ENCODE measurements at places on chromosomes 13 and 19.

- DNase-seq = peak; percentile 22
Measured at GRCh38 chr13:80924596-80924995, 583.7 kb upstream of the SPRY2 start.

DNA sequence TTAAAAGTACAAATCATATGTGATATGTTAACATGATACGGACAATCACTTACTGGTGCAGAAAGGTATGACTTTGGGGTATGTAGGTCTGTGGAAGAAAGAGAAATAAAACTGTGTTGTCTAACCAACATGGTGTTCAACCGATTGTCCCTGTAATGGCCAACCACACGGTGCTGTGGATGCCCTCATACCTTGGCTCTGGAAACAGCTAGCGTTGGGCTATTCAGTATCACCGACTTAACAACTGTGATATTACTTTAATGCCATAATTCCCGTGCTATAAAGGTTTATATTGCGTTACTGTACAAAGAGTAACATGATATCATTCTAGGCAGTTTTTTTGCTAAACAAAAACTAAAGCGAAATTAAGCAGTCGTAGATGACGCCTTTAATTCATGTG lies 448.3 kb downstream of the EFNB2 start:
- no peak for DNase-seq

GRCh38 chr19:45881909-45882528 lies 3.9 kb downstream of the IRF2BP1 start:
- DNase-seq = no peak

DNA sequence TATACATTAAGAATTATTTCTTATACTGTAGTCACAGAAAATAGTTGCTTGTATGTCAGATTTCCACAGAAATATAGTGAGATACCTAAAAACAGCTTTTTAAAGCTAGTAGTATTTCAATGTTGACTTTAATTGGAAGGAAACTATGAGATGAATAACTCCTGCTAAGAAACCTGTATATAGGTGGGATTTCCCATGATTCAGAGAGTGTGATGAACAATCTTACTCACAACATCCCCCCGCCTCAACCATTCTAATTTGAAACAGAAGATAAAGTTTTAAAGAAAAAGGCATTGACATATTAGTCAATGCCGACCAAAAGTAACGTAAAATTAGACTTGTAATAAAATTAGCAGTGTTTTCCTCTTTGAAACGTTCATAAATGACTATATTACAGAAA lies 1.4 kb upstream of the MIR17HG start:
- no peak for DNase-seq

DNA sequence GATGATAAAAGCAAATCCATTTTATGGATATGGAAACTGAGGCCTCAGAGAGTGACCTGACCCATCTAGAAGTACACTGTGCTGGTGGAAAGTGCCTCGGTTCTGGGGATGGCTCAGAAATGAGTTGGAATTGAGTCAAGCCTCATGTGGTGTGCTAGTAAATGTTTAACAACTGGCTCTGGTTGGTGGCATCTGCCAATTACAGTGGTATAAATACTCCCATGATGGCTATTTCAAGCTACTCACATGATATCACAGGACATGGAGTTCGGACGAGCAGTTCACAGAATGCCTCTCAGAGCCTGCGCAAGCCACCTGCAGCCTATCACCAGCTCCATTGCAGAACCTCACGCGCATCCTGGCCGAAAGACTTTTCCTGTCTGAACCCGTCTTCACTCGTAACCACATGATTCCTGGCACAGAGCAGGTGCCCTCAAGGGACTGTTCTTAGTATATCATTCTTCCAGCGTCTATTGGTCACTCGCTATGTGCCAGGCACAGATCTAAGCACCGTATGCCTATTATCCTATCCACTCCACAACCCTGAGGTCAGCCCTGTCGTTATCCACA lies 9.1 kb downstream of the TMEM150B start:
- no peak for DNase-seq

GRCh38 chr13:84655677-84656076 lies 773.4 kb upstream of the SLITRK1 start:
- peak; percentile 56 for DNase-seq

- DNase-seq = peak; percentile 11
Measured at GRCh38 chr19:15702534-15702930, 25.3 kb upstream of the OR10H2 start.

DNA sequence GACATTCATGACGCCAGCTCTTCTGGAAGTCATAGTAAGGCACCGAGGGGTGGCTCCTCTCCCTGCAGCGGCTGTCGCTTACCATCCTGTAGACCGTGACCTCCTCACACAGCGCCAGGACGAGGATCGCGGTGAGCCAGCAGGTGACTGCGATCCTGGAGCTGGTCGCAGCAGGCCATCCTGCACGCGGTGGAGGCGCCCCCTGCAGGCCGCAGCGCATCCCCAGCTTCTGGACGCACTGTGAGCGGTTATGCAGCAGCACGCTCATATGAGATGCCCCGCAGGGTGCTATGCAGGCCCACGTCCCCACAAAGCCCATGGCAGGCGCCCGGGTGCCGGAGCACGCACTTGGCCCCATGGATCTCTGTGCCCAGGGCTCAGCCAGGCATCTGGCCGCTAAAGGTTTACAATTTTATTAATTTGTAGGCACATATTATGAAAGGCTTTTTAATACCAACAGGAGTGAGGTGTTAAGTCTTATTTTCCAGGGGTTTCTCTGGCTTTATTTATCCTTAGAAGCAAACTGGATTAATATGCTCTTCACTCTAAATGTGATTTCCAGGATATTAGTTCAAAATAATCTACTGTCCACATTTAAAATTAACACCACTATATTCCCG lies 35.6 kb upstream of the PSPC1 start:
- DNase-seq = no peak

GRCh38 chr13:33931397-33932311 lies 113.7 kb downstream of the RFC3 start:
- peak; percentile 74 for DNase-seq

DNA sequence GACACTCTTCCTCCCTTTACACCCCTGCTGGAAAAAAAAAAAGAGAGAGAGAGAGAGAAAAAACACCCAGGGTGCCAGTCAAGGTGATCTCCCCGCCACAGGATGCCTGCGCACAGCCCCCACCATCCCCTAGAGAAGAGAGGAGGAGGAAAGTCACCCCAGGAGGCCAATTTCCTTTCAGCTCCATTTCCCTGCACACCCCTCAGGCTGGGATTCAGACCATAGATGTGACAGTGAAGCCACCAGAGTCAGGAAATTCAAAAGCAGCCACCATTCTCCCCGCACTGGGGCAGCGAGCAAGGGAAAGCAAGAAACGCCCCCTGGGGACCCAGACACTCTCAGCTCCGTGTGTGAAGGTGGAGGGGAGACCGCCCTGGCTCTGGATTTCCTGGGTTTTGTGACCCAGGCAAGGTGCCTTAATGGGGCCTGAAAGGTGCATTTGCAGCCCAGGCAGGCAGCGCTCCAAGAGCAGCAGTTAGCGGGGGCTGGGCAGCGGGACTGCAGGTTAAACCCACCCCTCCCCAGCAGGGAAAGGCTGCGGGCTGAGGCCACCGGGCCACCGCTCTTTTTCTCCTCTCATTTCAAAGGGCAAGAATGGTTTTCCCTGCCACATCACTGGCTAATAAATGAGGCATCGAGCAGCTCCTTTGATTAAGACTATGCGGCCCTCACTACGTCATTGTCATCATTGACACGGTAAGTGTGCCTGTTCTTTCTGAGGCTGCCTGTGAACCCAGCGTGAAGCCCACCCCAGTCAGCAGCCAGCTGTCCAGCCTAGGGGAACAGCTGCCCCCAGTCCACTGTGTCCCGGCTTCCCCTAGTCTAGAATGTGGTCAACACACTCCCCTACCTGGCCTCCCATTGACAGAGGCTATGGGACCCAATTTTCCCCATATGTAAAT lies 83.8 kb upstream of the TM9SF2 start:
- no peak for DNase-seq

DNA sequence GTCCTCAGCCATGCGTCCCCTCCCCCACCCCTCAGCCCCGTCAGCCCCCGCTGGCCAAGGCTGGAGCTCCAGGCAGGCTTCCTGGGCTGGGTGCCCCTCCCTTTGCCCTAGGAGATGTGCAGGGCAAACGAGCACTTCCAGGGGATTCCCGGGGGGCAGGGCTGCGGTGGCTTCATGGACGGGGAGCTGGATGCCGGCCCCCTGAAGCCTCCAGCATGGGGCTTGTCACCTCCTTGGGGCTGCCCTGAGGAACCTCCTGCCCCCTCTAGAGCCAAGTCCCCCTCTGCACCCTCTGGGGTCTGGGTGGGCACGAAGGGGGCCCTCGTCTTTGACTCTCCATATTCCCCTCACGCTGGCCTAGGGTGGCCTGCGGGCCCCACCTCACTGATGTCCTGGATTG lies 25.4 kb upstream of the SLC7A10 start:
- no peak for DNase-seq

DNA sequence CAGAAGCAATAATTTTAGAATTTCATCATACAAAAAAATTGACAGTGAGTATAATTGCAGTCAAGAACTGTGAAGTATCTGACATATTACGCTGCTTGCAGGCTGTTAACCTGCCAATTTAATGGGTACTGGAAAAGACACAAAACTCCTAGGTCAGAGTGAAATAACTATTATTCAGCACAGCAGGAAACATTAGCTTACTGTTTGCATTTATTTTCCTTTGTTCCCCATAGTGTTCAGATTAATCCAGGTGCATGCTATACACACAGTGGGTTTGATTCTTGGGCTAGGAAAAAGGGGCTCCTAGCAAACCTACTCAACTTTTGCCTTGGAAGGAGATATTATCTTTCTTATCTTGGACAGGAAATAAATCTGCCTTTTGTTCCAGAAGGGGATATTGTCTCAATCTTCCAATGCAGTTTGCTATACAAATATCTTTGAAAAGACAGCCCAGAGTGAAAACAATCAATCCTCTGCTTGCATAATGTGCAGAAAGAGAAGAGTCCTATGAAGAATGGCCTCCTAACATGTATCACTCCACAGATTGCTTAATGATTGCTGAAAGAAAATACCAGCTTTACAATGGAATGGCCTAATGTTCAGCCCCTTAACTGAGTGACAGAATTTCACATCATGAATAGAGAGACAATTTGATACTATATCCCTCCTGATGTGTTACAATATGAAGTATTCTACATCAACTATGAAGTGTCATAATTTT lies 443.4 kb downstream of the TBC1D4 start:
- no peak for DNase-seq

DNA sequence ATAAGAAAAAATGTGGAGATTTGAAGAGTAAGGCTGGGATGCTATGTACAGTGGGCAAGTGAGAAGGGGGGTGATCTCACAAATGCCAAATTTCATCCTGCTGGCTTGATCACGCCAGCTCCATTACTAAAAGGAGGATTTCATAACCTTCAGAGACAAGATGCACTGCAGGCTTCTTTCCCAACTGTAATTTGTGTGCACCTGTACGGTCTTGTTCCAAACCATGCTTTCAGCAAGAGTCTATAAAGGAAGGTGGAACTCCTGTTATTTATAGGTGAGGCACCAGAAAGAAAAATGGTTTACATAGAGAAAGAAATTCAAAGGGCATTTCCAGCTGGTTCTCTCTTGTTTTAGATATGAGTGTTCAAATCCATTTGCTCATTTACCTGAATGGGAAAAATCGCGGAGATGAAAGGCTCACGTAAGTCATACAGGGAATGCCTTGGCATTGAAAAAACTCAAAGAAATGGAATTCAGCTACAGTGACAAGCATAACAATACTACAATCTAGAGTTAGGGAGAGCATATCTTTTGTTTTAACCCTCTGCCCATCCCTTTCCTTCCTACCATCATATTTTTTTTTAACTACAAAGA lies 13.3 kb downstream of the EFNB2 start:
- DNase-seq = no peak

DNA sequence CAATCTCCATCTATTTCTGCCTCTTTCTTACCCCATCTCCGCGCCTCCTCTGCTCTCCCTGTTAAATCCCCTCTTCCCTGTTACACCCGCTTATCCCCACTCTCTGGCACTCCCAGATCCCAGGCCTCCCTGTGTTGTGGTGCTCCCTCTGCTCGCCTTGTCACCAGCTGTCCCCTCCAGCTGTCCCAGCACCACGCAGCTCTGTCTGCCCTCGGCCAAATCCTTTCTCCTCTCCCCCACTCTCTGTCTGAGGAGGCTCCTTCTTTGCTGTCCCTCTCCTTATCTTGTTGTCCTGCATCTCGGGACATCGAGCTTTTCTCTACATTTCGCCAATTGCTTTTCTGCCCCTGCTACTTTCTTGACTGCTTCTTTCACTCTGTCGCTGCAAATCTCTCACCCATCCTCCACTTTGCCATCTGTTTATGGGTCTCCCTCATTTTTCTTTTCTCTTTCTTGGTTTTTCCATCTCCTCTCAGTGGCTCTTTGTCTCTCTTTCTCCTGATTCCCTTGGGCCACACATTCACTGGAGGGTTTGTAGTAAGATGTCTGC lies 941 bp downstream of the ZNF160 start:
- no peak for DNase-seq

- no peak for DNase-seq
Measured at GRCh38 chr19:42325896-42326771, 699 bp downstream of the MEGF8 start.

DNA sequence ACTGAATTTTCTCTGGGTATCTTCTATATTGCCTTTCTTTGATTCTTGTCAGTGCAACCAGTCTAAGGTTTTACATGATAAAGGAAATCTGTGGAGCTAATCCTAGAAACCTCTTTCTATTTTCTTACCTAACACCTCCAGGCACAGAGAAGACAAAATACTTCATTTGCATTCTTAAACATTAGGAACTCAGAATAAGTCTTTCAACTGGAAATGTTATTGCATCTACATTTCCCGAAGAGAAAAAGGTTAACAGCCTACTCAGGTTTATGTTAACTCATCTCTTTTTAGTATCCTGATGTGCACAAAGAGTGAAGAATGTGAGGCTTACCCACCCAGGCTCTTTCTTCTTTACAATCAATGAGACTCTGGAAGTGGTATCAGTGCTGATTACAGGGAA lies 106.7 kb downstream of the PCCA start:
- DNase-seq = no peak

DNA sequence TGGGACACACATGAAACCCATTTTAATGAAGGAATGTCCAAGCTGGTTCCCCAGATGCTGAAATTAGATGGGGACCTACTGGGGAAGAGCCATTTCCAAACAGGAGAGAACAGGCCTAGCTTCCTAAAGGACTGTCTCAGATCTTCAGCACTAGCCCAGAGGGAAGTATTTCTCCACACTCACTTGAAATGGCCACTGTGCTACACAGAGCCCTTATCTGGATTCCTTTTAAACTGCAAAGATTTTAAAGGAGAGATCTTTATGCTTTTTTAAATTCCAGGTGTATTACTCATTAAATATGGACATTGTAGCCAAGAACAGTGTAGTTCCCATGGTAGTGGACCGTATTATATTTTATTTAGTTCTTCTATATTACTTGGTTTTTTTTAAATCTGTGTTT lies 255.3 kb downstream of the SHISA2 start:
- peak; percentile 10 for DNase-seq

GRCh38 chr13:24713022-24713421 lies 32.8 kb downstream of the ATP12A start:
- no peak for DNase-seq

- DNase-seq = no peak
Measured at GRCh38 chr13:49044008-49044407, 68.3 kb downstream of the FNDC3A start.

- no peak for DNase-seq
Measured at GRCh38 chr19:920051-920864, 3.1 kb downstream of the KISS1R start.

GRCh38 chr13:33865945-33866344 lies 48.0 kb downstream of the RFC3 start:
- DNase-seq = no peak

GRCh38 chr19:31592456-31592855 lies 243.2 kb upstream of the TSHZ3 start:
- no peak for DNase-seq

GRCh38 chr19:47613165-47614020 lies 4.5 kb downstream of the BICRA start:
- DNase-seq = peak; percentile 93

- peak; percentile 16 for DNase-seq
Measured at GRCh38 chr19:3818466-3818865, 32.3 kb upstream of the MATK start.

Data from fibroblast of upper back skin (primary cell).